NCI-H774 (cell line): ENCODE measurements at places on chromosomes 12 and 14.

GRCh38 chr14:65751510-65751909 is 339.0 kb downstream of the FUT8 start:
- no peak for DNase-seq

DNA sequence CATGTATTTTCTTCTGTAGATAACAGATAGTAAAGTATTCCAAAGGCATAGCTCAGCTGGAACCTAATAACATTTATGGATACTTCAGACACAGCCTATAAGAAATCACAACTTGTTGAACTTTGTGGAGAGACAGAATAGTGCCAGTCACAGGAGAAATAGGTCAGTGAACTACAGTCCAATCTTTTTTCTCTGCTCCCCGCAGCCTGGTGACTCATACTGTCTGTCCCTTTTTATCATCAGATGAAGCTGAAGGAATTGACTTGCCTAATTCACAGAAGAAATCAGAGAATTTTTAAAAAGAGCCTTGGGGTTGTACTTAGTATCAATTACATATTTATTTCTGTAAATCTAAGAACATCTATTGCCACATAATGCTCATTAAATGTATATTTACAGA is 222.3 kb downstream of the ALG10 start:
- DNase-seq = no peak

DNA sequence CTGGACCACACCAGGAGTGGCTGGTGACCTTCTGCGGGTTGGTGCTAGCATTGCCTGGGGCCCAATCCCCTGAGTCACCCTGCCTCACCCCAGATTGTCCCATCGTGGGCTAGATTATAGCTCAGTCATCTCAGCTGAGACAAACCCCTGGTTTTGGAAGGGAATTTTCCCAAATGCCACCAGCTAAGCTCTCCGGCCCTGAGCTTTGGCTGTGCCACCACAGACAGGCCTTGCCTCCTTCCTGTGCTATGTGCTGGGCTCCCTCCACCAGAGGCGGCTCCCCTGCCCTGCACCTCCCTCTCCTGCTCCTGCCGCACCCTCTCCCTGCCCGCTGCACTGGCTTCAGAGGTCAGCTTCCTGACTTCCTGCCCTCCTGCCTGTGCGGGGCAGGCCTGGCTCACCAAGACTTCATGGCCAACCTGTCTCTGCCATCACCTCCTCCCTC is 196.3 kb downstream of the TSPAN9 start:
- DNase-seq = no peak

GRCh38 chr12:46219877-46220655 is 48.8 kb downstream of the SLC38A1 start:
- no peak for DNase-seq

DNA sequence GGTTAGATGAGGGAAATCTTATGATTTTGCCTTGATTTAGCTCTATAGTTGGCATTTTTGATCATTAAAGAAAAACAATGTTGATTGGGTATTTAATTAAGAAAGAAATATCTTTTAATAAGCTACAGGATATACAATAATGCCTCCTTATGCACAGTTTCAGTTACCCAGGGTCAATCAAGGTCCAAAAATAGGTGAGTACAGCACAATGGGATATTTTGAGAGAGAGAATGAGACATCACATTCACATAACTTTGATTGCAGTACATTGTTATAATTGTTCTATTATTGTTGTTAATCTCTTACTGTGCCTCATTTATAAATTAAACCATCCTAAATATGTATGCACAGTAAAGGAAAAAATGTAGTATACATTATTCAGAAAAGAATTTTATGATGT is 102.2 kb downstream of the MYF5 start:
- no peak for DNase-seq

- no peak for DNase-seq
Observed at GRCh38 chr12:97267594-97268202, 194.9 kb upstream of the RMST start.

GRCh38 chr12:2753536-2753935 is 41.2 kb upstream of the FKBP4 start:
- DNase-seq = no peak

GRCh38 chr12:62530596-62530995 is 64.0 kb downstream of the MON2 start:
- no peak for DNase-seq

- no peak for DNase-seq
Observed at GRCh38 chr12:109739747-109740693, 26.4 kb downstream of the FAM222A start.

DNA sequence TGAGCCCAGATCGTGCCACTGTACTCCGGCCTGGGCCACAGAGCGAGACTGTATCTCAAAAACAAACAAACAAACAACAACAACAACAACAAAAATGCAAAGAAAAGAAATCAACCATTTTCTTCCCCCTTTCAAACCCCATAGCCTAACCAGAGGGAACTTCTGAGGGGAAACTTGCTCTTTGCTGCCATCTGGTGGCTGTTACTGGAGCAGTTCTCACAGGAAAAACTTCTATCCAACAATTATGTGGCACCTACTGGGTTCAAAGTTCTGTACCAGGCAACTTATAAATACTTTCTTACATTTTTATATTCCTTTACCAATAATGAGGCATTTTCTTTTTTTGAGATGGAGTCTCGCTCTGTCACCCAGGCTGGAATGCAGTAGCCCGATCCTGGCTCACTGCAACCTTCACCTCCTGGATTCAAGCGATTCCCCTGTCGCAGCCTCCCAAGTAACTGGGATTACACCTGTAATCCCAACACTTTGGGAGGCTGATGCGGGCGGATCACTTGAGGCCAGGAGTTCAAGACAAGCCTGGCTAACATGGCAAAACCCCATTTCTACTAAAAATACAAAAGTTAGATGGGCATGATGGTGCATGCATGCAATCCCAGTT is 50.9 kb upstream of the BICDL1 start:
- DNase-seq = peak; percentile 61

GRCh38 chr14:93708800-93709199 is 79.5 kb downstream of the PRIMA1 start:
- DNase-seq = no peak

- no peak for DNase-seq
Observed at GRCh38 chr12:131152587-131152986, 198.9 kb downstream of the ADGRD1 start.

DNA sequence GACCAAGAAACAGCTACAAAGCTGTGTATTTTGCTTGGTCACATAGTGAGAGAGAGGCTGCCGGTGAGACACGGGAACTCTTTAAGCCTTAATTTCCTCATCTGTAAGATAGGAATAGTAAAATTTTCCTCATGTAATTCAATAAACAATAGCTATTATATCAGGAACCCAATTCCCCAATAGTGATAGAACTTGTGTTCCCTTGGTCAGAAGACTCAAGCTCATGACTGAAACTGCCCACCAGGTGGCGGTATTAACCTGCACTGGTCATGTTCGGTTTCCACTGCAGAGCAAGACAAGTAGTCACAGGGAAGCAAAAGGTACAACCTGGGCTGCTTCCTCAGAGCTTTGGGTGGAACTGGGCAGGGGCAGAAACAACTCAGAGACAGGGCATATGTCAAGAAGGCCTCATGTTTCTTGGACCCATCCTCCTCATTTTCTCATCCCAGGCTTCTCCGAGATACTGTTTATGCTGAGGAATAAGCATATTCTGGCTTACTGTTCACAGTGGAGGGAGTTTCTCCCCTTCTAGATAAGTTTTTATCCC is 4.2 kb upstream of the AJUBA start:
- peak; percentile 80 for DNase-seq

DNA sequence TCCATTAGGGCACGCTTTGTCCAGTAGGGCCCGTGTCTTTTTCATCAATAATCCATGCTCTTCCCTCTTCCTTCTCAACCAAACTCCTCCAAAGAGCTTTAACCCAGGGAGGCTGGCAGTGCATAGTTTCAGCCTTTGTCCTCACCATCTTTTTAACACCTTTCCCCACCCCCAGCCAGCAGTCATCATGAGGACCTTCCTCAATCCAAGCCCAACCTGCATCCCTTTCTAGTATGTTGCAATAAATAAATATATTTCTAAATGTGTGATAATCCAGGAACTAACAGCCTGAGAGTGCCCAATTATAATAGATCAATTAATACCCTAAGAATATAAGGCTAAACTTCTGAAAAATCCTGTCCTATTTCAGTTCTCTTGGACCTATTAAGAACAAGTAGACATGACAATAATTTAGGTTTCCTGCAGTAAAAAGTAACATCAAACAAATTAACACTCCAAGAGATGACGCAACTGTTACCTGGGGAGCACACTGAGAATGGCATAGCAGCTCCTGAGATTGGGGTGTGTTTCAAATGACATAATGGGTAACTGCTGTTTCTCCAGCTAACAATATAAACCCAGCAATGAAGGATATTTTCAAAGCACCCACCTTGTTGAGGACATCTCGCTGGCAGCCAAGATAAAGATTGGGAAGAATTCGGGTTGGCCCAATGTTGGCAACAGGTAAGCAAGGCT is 62.6 kb downstream of the DUSP16 start:
- no peak for DNase-seq

- no peak for DNase-seq
Observed at GRCh38 chr14:33588771-33589170, 362.1 kb downstream of the EGLN3 start.

DNA sequence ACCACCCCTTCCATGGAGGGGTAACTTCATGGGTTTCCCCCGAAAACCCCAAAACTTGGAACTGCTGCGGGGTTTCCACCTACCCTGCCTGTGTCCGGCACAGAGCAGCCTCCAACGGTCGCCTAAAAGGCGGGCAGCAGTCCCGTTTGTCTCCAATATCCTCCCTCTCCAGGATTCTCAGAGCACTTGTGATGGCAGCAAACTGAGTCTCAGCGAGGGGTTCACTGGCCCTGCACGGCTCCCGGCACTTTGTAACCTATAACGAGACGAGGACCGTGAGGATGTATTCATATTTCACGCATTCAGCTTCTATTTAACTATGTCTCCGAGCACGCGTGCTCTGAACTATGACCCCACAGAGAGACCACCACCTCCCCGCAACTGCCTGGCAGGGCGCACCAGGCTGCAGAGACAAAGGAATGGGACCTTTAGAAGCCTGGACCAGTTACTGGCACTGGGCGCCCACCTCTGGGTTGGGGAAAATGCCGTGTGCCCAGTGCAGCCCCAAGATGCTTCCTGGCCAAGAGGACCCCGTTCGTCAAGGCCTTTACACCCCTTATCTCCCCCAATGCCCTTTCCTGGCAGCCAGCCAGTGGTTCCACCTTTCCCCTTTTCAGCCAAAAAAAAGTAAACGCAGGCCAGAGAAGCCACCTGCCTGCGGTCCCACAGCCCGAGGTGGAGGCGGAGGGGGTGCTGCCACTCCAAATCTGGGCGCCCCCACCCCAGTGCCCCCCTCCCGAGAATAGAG is 173.1 kb upstream of the RTL1 start:
- DNase-seq = no peak

- DNase-seq = no peak
Observed at GRCh38 chr14:93654599-93654998, 133.7 kb downstream of the PRIMA1 start.

GRCh38 chr14:94547151-94547680 is 14.0 kb upstream of the SERPINA4 start:
- DNase-seq = no peak

DNA sequence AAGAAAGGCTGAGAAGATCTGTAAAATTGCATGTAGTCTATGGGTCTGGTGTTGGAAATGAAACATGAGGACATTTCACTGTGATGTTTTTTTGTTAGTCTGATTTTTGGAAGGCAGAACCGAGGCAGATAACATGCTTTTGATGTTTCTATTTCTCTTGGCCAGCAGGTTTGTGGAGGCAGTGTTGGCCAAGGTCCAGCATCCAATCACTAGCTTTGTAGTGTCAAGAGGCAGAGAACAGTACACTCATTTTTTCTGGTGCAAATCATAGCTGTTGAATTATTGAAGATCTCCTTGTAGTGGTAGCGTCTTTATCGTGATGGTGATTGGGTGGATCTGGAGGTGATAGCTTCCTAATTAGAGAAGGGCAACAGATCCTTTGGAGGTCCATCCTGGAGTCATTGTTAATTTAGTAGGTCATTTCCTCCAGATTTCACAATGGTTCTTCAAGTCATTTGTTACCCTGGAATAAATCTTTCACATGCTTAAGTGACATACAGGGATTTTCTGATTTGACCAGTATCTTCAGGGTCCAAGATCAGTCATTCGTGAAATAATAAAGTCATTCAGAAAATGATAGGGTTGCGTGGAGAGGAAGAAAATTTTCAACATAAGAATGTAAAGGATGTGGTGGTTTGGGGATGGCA is 252.4 kb upstream of the CPNE8 start:
- no peak for DNase-seq

GRCh38 chr12:132260721-132261120 is 68.7 kb downstream of the GALNT9 start:
- no peak for DNase-seq

DNA sequence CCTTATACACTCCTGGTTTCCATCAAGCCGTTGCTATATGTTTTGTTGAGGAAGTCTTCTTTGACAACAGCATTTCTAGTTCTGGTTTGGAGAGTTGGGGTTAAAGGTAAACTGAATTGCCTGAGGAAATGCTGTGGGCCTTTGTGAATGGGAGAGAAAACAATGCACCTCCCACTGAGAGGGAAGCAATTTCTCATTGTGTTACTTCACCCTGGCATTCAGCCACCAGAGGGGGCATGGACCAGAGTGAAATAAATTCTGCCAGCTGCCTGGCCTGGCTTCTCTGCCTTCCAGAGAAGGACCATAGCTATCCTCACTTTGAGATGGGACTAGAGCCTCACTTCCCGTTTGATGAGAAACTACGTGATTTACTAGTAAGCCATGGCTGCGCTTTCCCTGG is 475.3 kb downstream of the EGLN3 start:
- peak; percentile 71 for DNase-seq
